NCI-H2227 treated with DMSO at 0.1 percent for 48 hours (cell line): ENCODE measurements at places on chromosomes 3 and 15.
A peak's percentile ranks its signal among the peaks of the same experiment; 100 is the strongest.

GRCh38 chr15:64006642-64007041, 39.6 kb downstream of the DAPK2 start:
- DNase-seq, result no peak

GRCh38 chr15:90851114-90851513, 17.3 kb upstream of the FURIN start:
- no peak for DNase-seq

- no peak for DNase-seq
Measured at GRCh38 chr15:41967506-41968206, 4.7 kb downstream of the EHD4 start.

- no peak for DNase-seq
Measured at GRCh38 chr3:159059395-159059794, 257.5 kb downstream of the MFSD1 start.

- DNase-seq, result no peak
Measured at GRCh38 chr15:32682569-32682968, 35.2 kb upstream of the GREM1 start.

DNA sequence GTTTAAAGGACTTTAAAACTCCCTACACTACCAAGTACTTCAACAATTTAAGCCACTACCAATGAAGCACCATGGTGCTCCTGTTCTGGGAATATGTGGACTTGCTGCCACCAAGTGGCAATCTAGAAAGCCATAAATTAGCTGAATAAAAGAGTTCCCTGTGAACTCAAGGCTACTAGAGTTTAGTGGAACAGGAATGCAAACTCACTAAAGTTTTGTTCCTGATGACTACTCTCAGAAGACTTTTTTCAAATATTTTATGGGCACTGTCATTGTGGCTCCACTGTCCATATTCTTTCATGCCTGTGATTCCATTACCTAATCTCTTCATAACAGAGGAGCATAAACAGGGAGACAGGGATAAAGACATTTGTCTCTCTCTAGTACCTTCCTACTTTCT, 63.9 kb downstream of the TMCC1 start:
- DNase-seq, result peak; percentile 15

- DNase-seq, result no peak
Measured at GRCh38 chr15:67850336-67850735, 10.5 kb upstream of the RNU6-1 start.

GRCh38 chr3:97736928-97737327, 27.6 kb upstream of the ARL6 start:
- peak; percentile 27 for DNase-seq

GRCh38 chr3:27570421-27571106, 86.4 kb upstream of the SLC4A7 start:
- DNase-seq, result no peak

DNA sequence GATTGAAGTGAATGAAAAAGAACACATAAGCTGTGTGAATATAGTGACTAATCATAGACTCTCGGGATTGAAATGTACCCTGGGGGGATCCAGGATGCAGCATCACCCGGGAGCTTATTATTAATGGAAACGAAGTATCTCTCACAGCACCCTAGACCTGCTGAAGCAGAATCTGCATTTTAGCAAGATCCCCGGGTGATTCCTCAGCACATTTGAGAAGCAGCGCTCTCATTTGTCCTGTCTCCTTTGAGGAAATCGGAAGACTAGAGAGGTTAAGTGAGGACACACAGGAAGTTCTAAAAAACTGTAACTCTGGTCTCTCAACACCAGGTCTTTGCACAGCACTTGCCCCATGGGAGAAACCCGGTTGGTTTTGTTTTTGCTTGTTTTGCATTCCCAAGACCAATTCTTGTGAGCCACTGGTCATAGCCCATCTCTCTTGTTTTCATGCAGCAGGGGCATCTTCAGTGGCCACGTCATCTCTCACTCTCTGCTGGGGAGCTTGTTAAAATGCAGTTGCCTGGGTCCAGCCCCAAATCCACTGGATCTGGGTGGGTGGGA, 30.2 kb downstream of the ZNF710 start:
- DNase-seq, result no peak

DNA sequence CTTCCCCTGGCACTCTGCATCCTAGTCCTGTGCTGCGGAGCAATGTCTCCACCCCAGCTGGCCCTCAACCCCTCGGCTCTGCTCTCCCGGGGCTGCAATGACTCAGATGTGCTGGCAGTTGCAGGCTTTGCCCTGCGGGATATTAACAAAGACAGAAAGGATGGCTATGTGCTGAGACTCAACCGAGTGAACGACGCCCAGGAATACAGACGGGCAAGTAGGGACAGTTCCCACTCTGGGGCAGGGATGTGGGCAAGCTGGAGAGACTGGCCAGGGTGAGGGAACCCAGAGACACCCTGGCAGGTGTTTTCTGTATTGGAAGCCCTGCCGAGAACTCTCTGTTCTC, 247 bp downstream of the FETUB start:
- DNase-seq, result no peak

- no peak for DNase-seq
Measured at GRCh38 chr3:112818289-112818688, 28.4 kb downstream of the CD200R1L start.

DNA sequence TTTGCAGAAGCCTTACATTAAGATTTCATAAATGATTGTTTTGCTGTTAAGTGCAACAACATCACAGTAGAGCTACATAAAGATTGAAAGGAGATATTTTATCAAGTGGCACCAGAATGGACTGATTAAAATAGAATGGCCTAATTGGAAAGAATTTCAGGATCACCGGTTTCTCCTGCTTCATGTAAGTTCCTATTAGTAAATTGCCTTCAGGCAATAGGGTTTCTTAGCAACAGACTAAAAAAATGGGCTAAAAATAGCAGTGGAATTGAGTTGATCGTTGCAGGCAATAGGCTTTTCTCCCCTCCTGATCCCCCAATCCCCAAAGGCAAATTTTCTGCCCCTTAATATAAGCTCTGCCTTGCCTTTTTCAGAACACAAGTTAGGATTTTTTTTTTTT, 917 bp downstream of the LNP1 start:
- DNase-seq, result peak; percentile 31

DNA sequence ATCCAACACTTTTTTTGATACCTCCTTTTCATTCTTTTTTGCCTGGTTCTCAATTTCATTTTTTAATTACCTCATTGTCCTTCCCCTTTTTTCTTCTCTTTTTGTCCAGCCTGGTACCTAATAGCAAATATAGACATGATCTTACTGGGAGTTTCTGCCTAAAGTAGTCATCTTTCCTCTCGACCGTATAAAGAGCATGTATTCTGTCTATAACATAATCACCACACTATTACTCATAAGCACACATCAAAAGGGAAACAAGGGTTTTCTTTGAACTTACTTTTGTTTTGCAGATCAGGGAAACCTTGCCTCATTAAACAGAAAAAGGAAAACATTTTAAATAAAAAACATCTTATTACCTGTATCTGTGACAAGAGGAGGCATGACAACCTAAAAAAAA, 33.0 kb downstream of the FAM98B start:
- DNase-seq, result no peak

- DNase-seq, result no peak
Measured at GRCh38 chr3:168889666-168890065, 773.8 kb downstream of the MECOM start.

- DNase-seq, result no peak
Measured at GRCh38 chr3:66038384-66038725, 363 bp downstream of the MAGI1 start.
